ENCODE measurements at places on chromosomes 3 and 15.

DNA sequence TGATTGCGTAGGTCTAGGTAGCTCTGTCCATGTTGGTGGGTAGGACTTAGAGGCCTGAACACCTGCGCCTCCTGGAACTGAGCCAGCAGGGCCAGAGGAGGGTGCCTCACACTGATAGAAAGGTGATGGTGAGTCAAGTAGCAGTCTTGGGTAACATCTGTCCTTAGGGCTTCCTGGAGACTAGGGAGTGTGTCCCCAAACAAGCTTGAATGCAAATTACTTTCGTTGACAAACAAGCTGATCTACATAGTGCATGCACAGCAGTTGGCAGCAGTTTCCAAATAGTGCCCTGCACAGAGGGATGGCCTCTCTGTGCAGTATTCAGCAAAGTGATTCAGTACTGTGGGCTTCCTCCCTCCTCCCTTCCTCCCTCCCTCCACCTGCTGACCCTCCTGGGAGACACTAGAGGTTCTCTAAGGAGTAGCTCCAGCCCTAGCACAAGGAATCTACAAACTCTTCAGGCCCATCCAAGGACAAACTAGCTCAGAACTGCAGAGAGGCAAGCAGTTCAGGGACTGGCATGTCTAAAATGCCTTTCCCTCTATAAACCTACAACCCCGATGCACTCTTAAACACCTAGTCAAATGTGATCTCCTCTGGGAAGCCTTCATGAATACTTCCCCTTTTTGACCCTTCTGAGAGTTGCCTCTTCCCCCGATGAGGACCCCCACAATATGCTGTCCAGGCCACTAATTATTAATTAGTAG lies 61.0 kb downstream of the TLE3 start:
- no peak for DNase-seq

DNA sequence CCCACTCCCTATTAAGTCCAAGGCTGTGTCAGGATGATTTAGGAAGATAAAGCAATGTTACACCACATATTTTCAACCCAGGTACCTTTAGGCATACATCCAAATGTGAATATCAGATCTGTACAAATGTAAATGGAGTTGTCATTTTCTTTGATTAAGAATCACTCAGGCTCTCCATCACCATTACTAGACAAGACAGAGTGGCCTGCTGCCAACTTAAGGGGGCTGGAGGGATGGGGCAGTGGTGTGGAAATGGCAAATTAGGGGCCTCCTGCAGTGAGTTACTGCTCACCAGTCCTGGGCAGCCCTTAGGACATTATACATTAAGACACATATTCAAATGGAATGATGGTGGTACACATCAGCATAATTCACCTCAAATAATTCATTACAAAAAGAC lies 211.0 kb downstream of the TNIK start:
- DNase-seq = no peak

GRCh38 chr3:108342837-108343486 lies 46.6 kb downstream of the HHLA2 start:
- DNase-seq = no peak

DNA sequence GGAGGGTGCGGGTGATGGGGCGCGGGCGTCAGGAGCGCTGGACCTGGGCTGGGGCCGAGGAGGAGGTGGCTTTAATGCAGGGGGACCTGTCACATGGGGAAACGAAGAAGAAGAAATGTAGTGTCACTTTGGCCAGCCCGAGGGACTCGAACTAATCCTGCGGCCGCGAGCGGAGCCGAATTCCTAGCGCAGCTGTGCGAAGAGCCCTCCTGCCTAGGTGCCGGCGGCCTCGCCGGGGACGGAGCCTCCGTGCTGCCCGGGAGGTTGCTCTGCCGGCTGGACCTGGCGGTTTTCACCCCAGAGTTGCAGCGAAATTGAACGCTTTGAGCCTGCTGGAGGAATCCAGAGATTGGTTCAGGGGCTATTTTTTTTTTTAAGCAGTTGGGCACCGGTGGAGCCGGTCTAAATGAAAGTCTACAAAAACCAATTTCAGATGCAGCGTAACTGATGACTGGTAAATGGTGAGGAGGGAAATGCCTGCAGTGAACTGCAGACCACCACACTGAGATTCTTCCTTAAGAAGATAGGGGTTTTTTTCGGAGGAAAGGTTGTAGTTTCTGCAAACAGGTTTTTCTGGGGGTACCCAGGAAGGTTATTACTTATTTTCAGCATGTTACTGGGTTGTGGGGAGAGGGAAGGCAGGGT lies 662 bp downstream of the TMEM108 start:
- no peak for DNase-seq

DNA sequence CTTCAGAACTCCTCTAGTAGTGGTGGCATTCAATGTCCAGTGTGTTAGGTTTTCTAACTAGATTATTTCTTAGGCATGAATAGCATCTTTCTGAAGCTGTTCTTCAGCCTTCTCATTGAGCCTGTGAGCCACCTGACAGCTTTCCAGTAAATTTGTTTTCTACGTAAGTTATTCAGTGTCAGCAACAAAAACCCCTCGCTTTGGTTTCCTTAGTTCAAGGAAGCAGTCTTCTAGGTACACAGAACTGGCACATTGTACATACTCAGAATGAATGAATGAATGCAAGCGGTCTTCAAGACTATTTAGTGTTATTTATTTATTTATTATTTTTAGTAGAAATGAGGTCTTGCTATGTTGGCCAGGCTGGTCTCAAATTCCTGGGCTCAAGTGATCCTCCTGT lies 44.9 kb downstream of the DRD3 start:
- DNase-seq = no peak

All from stimulated activated CD4-positive, alpha-beta T cell treated with anti-CD3 and anti-CD28 coated beads, Interleukin-1b, Interleukin-23, amount 100 ng/mL, for 1 hour (primary cell).